ENCODE measurements at places on chromosomes 16 and 17.
A peak's percentile ranks its signal among the peaks of the same experiment; 100 is the strongest.

DNA sequence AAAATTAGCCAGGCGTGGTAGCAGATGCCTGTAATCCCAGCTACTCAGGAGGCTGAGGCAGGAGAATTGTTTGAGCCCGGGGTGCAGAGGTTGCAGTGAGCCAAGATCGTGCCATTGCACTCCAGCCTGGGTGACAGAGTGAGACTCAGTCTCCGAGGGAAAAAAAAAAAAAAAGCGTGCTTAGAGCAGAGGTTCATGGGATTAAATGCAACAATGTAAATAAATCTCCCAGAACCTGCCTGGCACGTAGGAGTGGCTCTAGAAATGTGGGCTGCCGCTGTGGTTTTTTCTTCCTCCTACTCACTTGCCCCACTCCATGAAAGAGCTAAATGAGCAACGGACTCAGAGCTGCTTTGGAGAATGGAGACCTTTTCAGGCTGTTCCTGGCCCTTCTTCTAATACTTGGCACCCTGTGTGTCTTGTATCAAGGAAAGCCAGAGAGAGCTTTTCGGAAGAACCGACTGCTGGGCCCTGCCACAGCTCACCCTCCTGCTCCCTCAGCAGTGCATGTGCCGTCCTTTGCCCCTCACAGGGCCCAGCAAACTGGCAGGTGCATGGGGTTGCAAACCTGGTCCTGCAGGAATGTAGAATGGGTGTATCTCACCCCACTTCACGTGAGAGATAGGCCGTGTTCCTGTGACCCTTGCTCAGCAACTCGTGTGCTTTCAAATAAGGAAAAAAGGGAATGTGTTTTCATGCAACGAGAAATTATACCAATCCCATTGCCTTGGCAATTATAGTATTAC is 52.0 kb downstream of the LDHD start:
- DNase-seq = peak; percentile 98

- DNase-seq = no peak
Observed at GRCh38 chr16:13435873-13436474, 484.0 kb upstream of the ERCC4 start.

GRCh38 chr17:50923611-50924010 is 57.5 kb upstream of the TOB1 start:
- DNase-seq = no peak

DNA sequence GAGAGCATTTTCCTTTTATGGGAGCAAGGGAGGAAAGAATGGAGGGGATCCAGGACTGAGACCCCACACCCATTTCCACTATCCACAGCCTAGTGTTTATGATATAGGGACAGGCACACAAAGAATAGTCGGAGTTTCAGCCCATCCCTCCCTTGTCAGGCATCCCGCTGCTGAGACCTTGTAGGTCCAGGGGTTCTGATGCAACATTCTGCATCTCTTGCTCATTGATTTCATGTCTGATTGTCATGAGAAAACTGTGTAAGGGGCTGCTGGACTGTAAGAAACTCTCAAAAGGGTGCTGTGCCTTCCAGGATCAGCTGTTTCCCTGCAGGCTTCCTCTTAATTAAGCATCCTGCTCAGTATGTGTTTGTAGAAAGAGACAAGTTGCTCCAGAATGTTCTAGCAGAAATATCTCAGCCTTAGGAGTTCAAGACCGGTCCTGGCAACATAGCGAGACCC is 5.3 kb upstream of the POLR3E start:
- peak; percentile 19 for DNase-seq

DNA sequence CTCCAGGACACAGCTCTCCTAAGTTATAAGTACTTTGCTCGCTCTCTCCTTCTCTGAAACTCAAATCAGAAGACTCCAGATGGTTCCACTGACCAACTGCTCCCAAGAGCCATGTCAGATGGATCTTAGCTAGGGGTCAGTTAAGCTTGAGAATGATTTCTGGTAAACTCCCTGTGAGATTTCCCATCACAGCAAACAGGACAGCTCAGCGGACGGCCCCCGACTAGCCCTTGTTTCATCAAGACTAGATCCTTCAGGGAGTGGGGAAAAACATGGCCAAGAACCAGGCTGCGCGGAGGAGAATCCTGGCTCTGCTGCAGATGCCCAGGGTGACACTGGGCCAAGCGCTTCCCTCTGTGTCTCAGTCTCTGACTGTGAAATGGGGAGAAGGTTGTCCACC is 159.8 kb downstream of the C16orf78 start:
- DNase-seq = no peak

GRCh38 chr16:27169511-27170071 is 33.7 kb upstream of the KDM8 start:
- DNase-seq = peak; percentile 92

DNA sequence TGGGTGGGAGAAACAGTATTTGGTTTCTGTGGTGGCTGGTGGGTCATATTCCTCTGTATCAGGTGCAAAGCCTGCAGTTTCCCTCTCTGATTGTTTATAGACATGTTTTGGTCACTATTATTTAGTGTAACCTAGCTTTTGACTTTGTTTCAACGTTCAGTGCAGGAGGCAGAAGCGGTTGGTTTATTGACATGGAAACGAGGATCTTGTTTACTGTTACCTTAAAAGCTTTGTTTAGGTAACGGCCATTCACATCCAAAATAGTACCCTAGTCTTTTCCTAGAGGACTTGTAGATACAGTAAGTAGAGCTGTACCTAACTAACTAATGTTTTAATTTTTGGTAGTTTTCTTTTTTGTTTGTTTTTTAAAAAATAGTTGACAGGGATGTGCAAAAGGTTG is 3.5 kb downstream of the MSI2 start:
- no peak for DNase-seq

DNA sequence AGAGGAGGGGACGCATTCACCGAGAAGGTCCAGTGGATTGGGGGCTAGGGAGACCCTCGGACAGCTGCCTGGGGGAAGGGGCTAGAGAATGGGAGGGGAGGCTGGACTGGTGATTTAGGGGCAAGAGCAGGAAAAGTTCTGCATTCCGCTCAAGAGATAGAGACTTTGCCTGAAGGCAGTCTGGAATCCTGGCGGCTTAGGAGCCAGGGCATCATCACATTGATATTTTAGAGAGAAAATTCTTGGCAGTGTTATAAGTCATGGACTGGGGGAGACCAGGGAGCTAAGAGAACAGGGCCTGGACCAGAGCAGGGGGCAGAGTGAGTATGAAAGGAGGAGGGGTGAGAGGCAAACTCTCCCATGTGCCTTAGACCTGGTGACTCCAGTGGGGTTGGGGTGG is 35.8 kb downstream of the MSI2 start:
- DNase-seq = no peak

GRCh38 chr16:67979955-67980678 is at the start of gene DPEP3:
DPEP3 (minus strand) TSS chr16:67980499; CDS start chr16:67980380, 119 bp downstream.
- no peak for DNase-seq

DNA sequence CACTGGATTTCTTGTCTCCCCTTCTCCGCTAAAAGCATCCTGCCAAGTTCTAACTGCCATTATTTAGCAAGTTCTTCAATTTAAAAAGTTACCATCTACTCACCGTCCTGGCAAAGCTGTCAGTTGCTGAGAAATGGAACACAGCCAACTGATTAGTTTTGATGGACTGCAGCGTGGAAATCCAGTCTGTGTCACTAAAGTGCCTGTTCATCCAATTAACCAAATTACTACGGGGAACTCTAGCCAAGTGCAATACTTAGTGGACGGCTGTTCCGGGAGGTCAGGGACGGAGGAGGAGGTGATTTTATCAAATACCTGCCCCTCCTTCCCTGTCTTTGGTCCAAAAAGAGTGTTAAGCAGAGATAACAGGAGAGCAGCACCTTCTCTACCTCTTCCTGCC is 260.7 kb downstream of the MAF start:
- no peak for DNase-seq
